ENCODE measurements at places on chromosomes 13 and 19. TPM values are rescaled to one million over a fixed set of nuclear protein-coding genes. Genes with fewer than 3 reads are reported as not detected.

METTL21C gene
- not detected for total RNA-seq

MAP4K1 gene
- total RNA-seq, result not detected

GRCh38 chr19:15441317-15441716 lies 8.4 kb downstream of the WIZ start:
- DNase-seq, result no peak

DNA sequence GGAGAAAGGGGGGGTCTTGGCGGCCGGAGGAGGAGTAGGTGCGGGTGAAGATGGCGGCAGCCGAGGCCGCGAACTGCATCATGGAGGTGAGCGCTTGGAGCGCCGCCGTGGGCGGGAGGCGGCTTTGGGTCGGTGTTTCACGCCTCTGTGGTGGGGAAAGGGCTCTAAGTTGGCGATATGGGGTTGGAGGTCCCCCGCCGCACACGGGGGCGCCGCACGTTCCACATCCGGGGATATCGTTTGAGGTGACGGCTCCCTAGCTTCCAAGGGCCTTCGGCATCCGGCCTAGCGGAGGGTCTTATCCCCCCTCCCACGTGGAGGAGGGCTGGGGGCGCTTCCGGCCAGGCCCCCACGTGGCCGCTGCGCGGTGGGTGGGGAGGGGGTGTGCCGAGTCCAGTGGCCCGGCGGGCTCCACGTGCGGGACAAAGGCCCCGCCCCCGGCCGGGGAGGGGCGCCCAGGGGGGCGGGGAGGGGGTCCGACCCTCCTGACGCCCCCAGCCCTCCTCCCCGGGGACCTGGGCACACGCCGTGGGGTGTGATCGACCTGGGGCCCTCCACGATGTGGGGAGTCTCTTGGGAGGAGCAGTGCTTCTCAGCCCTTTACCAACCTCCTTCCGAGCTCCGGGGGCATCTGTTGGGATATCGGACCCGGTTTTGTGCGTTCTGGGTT lies at the start of gene PRMT1:
PRMT1 (plus strand) TSS at position 41 of the 670 bp plus-strand sequence; CDS start at position 51, 10 bp downstream.
- DNase-seq, result peak; percentile 57

GRCh38 chr13:85738696-85739320 lies 60.4 kb downstream of the SLITRK6 start:
- DNase-seq, result no peak

PEAK3 gene
- total RNA-seq, result not detected

TRAPPC5 gene
- 131 TPM for total RNA-seq

GRCh38 chr19:5472286-5472685 lies 17.1 kb downstream of the ZNRF4 start:
- DNase-seq, result no peak

GRCh38 chr13:37360556-37360955 lies 238.0 kb downstream of the POSTN start:
- DNase-seq, result no peak

GDF15 gene
- 12.4 TPM for total RNA-seq

DNA sequence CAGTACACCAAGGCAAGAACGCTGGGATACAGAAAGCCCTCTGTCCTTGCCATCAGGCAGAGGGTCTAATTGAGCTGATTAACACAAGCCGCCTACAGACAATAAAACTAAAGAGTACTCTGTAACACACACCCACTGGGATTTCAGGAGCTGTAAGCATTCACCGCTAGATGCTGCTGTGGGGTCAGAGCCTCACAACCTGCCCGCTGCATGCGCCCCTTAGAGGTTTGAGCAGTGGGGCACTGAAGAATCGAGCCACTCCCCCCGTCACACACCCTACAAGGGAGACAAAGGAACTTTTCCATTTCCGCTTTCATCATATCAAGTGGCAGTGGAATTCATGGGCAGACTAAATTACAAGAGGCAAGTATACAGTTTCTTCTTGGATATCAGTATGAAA lies 1080.6 kb downstream of the PCDH17 start:
- DNase-seq, result no peak

All from SJSA1 (cell line).